B cell (primary cell): ENCODE measurements at places on chromosomes 13 and 19.

- DNase-seq = no peak
Observed at GRCh38 chr13:50645092-50645491, 198.4 kb downstream of the DLEU7 start.

GRCh38 chr19:4376028-4376670, 24.2 kb downstream of the SH3GL1 start:
- peak; percentile 23 for DNase-seq

GRCh38 chr19:3224346-3225168, at the start of gene CELF5:
CELF5 (plus strand) TSS chr19:3224661; CDS start chr19:3224740, 79 bp downstream.
- DNase-seq = peak; percentile 69

- no peak for DNase-seq
Observed at GRCh38 chr13:50589139-50589538, 254.4 kb downstream of the DLEU7 start.
